ENCODE measurements at places on chromosomes 2 and 18.

- DNase-seq = no peak
Observed at GRCh38 chr2:159971365-159972152, 90.9 kb downstream of the PLA2R1 start.

DNA sequence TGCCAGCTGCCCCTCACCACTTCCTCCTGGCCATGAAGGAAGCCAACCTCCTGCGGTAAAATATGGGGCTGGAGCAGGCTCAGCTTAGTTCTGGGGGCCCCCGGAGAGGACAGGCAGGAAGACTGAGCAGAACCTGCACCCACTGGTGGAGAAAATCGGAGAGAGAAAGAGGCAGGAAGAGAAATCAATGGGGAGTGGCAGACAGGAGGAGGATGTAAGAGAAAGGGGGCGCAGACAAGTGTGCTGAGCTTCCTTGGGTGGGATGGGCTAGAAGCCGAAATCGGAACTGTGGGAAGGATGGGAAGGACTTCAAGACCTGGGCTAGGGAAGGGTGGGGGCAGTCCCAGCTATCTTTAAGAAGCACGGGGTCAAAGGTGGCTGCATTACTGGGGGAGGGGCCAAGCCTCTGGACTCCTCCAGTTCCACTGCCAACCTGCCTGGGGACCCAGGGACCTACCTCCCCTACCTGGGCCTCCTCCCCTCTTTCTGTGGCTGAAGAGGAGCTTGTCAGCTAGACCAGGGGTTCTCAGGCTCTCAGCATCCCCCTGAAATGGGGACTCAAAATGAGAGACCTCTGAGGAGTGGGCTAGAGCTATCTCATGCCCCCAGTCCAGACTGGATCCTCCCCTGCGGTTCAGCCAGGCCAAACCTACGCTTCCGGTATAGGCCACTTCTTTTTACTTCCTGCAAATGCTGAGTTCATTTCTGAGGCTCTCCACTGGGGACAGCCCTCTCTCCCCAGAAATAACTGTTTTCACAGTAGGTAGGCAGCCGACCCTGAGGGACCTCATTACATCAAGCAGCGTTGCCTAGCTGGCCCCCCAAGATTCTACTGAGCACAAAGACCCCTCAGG is 33.6 kb upstream of the B3GNT7 start:
- DNase-seq = peak; percentile 24

- DNase-seq = no peak
Observed at GRCh38 chr2:31384351-31384750, 30.2 kb downstream of the XDH start.

- no peak for DNase-seq
Observed at GRCh38 chr2:14513903-14514302, 118.6 kb upstream of the LRATD1 start.

DNA sequence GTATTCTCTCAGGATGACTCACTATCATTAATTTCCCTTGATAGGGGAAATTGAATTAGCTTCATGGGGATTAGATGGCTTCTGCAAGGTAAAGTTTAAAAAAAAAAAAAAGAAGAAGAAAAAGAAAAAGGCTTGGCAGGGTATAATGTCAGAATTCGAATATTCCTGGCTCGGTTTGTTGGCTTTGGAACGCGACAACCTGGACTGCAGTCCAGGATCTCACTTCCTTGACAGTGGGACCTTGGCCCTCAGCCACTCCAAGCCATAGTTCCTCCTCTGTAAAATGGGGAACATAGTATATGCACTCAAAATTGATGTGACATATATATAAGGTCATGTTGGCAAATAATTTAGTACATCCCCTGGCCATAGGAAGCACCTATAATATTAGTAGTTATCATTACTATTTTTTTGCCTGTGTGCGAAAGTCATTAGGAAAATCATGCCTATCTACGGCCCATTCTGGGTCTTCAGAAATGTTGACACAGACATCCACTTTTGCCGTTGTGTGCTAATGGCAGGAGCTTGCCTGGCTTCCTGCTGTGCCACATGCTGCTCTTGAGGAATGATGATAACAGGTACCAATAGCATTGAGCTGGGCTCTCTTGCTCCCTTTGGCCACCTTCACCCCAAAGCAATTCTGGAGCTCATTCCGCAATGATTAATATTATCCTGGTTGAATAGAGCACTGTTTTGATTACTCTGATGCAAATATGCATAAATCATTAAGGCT is 97.9 kb downstream of the MTCL1 start:
- no peak for DNase-seq

DNA sequence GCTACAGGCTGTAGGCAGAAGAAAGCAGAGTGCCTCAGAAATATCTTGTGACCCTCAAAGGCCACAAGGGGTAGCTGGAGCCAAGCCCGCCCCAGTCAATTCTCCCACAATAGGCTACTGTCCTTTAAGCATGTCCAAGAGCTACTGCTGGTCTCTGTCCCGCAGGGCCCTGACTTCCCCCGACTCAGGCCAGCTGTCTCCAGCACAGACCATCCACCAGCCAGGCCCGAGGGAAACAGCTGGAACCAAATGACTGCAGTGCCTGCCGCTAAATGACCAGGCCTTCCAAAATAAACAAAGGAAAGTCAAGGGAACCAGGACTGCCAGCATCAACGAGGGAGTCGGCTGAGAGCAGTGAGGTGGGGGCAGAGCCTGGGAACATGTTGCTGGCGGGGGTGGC is 36.7 kb downstream of the MCFD2 start:
- no peak for DNase-seq
